Left lung (tissue), 14 donors: ENCODE measurements at places on chromosomes 4 and X.

GRCh38 chr4:138090150-138090917 lies 151.8 kb downstream of the SLC7A11 start:
- peak; percentile 74 for DNase-seq

GRCh38 chr4:12852338-12853307 lies 631.5 kb downstream of the RAB28 start:
- DNase-seq = no peak

DNA sequence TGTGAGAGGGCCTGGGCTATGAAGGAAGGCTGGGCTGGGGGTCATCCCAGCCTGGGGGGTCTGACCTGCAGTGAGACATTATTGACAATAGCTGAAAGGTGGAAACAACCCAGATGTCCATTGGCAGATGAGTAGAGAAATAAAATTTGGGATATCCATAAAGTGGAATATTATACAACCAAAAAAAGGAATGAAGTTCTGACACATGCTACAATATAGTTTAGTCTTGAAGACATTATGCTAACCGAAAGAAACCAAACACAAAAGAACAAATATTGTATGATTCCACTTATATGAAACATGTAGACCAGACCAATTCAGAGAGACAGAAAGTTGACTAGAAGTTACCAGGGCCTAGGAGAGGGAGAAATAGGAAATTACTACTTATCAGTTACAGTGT lies 44.7 kb downstream of the RTL5 start:
- no peak for DNase-seq

DNA sequence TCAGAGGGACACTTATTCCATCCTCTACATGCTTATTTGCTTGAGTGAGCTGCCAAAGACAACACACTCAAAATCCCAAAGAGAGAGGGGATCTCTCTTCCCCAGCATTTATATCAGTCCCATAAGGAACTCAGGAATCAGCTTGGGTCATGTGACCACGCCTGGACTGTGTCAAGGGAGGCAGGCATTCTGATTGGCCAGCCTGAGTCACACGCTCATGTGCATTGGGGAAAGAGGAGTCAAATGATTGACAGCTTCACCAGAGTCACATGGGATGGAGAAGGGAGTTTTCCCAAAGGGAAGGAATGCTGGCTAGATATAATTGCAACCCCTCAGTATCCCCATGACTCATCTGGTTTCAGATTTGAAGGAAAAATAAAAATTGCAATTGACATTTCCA lies 49.0 kb downstream of the RWDD4 start:
- DNase-seq = no peak

- no peak for DNase-seq
These were observed 442.7 kb downstream of the RPA4 start for GRCh38 chrX:97326456-97326855.
